Glomerular endothelial cell (primary cell): ENCODE measurements at places on chromosomes 1 and 21. TPM values are rescaled to one million over a fixed set of nuclear protein-coding genes. Genes with fewer than 3 reads are reported as not detected.

DNA sequence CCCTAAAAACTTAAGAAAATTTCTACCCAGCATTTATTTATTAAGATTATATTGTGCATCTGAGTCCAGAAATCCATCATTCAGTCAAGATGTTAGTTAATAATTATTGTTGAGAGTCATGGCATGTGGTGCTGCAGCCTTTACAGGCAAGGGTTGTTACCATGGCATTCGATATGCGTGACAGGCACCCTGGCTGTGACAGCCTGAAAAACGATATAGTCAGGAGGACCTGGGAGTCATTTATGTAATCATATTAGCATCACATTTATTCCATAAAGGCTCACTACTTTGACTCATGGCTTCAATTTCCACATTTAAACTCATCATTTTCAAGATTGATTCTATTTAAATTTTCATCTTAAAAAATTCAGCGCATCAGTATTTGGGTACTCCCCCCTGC lies 68.0 kb downstream of the CACHD1 start:
- no peak for DNase-seq

The KLHDC7A gene
- 0.15 TPM in 1 of 2 replicates, not detected in the other for total RNA-seq

DNA sequence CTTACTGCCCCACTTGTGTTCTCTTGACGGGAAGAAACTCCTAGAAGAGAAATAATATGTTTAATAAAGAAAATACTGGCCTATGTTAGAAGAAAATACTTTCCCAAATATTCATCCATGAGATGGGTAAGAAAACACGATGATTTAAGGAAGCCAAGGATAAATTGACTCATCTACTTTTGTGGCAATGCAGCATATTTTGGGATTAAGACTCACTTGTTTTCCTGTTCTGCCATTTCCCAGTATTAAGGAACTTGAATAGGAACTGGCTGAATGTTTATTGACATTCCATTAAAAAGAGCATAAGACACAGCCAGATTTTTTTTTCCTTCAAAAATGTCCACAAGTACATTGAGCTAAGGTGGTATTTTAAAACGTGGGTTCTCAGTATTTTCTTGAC lies 10.9 kb upstream of the ADAMTS5 start:
- no peak for DNase-seq

DNA sequence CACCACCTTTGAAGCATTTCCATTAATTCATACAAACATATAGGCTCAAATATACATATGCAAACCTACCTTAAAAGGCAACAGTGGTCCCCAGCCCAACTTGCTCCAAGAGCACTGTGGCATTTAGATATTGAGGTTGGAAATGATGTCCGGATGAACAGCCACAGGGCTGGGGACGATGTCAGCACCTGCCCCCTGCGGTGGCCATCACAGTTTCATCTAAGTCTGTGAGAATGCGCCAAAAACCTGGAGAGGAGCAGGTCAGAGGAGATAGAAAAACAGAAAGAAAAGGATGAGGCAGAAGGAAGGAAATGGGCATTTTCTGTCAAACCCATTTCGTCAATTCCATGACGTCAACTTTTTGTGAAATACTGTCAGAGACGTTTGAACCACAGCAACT lies 67.4 kb downstream of the TIAM1 start:
- no peak for DNase-seq

DNA sequence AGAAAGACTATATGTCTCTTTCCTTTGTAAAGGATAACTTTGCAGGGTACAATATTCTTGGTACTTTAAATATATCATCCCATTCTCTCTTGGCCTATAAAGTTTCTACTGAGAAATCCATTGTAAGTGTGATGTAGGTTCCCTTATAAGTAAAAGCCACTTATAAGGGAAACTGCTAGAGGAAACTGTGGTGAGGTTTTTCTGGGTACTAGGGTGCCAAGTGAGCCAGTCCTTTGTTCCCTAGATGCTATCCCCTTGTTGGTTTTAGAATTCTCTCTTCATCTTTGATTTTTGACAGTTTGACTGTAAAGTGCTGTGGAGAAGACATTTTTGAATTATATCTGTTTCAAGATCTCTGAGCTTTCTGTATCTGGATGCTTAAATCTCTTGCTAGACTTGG lies 108.9 kb upstream of the NEK7 start:
- DNase-seq = no peak

- no peak for DNase-seq
Observed at GRCh38 chr1:50860702-50861101, 99.4 kb downstream of the FAF1 start.

- DNase-seq = no peak
Observed at GRCh38 chr1:67332653-67333529, 25.2 kb downstream of the IL12RB2 start.

DNA sequence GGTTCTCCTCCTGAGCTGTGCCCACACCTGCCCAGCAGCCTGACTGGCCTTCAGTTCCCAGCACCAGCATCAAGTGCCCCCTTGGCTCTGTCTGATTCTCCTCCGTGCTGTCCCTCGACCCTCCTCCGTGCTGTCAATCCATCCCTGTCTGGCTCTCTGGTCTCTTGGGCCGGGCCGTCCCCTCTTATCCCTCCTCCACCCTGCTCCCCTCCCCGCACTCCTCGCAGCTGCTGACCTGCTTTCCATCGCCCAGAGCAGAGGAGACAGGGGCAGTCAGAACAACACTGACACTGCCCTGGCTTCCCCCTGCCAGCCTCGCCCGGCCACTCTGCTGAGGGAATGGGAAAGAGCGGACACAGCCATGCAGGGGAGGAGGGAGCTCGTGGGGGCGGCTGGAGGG lies 267.4 kb downstream of the CAMTA1 start:
- DNase-seq = no peak

GRCh38 chr1:29762635-29763034 lies 526.3 kb downstream of the PTPRU start:
- DNase-seq = no peak

DNA sequence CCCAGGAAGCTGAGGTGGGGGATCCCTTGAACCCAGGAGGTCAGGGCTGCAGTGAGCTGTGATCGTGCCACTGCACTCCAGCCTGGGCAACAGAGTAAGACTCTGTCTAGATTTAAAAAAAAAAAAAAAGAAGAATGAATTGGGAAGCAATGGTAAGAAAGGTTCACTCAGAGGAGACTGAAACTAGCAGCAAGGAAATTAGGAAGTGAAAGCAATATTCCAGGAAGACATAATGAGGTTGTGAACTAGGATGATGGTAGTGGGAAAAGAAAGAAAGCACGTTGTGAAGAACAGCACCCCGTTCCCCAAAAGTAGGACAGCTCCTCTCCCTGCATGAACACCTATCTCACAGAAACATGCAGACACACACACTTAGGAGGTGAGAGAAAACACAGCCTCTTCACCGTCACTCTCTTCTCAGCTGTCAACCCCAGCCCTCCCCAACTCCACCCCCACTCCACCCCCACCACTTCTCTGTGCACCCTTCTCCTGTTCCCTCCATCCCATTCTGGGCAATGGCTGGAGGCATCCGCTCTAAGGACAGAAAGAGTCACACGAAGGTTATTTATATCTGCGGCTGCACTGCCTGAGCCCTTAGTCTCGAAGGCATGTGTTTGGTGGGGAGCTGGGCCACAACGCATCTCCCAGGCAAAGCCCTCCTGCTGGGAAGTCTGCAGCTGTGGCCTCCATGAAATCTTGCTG lies 101.8 kb upstream of the LPGAT1 start:
- no peak for DNase-seq

The ICOSLG gene
- total RNA-seq = 4.1 and 26.4 TPM in 2 replicates

DNA sequence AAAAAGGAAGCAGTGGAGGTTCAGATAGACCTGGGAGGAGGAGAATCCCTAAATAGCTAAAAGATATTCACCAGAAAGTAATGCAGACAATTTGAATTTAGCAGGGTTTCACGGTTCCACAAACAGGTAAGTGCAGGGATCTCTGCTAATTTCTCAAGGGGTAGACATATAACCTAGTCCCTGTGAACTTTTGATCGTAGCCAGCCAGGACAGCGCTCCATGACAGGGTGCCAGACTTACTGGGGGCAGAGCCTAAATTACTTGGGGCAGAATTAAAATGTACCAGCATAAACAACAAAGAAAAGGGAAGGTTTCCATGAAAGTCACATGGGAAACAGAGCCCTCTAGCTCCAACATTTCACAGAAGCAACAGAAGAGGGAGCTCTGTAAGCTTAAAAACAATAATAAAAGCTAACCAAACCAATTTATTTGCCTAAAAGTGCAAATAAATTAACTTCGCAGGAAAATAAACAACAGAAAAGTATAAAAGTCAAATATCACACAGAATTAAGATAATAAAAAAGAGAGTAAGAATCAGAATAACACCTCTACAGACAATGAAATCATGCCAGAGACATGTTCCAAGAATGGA lies 198.3 kb downstream of the DUSP10 start:
- no peak for DNase-seq

The UBXN10 gene
- 0.06 and 0.24 TPM in 2 replicates for total RNA-seq

The FAM3B gene
- not detected in 2 replicates for total RNA-seq

- DNase-seq = no peak
Observed at GRCh38 chr21:27571706-27572105, 604.8 kb upstream of the ADAMTS5 start.

GRCh38 chr1:33802268-33802667 lies 61.6 kb upstream of the HMGB4 start:
- no peak for DNase-seq

DNA sequence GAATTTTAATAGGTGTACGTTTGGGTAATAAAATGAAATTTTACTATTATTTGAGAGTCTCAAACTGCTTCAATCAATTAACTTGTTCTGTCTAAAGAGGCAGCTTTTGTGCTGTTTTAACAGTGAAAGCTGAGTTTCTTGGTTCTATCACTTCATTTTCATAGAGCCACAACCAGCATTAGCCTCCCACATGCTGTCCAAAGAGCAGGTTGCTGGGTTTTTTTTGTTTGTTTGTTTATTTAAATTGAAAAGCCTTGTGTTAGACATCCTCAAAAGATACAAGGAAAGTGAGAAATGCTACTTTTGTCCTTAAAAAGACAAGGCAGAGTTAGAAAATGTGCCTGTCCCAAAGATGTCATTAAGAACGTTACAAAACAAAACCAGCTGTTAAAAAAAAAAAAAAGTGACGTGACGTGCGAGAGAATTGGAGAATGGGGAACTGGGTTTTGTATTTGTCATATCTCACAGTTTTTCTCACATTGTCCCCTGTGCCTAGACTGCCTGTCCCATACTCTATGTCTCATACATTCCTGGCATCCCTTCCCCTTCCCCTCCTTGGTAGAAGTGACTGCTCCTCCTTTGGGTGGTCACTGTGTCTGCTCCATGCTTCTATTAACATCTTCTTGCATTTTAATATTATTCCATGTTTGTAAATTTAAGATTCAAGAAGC lies 63.1 kb upstream of the CD34 start:
- no peak for DNase-seq

The CDC42 gene
- total RNA-seq = 349 and 429 TPM in 2 replicates

DNA sequence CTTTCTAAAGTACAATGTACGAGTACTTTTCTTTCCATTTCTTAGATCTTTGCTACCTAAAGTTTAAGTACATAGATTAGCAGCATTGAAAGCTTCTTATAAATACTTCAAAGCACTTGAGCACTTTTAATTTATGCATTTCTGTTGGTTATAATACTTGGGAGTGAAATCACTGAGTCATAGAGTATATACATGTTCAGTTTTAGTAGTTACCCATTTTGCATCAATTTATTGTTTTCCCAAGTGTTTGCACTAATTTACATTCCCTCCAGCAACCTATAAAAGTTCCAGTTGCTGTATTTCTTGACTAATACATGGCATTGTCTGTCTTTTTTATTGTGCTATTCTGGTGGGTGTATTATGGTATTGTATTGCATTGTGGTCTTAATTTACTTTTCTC lies 20.3 kb downstream of the PRKAA2 start:
- DNase-seq = no peak

DNA sequence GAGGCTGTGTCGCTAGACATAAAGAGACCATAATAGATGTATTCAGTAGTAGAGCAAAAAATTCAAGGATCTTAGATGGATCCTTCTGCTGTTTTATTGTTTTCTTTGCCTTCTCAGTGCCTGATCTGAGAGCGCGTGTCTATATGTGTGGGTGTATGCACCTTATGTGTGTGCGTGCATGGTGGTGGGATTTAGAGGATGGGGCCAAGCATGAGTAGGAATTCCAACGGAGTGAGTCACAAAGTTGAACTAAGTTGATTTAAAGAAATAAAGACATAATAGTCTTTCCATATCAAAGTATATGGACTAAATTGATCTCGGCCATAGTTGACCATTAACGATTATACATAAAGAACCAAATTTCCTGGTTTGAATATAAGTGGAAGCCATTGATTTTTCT lies 178.7 kb downstream of the CYYR1 start:
- no peak for DNase-seq

DNA sequence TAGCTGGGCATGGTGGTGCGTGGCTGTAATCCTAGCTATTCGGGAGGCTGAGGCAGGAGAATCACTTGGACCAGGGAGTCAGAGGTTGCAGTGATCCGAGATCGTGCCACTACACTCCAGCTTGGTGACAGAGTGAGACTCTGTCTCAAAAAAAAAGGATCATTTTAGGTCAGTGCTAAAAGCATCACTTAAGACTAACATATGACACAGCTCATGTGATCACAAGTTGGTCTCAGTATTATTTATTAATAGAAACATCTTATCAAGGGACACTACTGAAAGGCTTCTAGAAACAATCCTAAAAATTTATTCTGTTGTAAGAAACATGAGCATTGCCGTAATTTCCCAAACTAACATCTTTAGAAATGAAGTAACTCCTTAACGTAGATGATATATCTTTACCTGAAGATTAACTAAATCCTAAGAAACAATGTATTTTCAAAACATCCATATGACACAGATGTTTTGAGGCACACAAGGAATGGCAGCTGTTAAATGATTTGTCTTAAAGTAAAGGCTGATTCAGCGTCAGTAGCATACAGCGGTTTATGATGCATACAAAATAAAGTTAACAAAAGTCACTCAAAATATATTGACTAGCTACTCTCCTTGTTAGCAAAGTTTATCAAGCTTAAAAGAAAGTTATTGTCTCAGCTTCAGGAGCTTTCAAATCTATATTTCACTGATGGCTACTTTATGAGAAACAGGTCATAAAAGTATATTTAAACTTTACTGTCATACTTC lies 2.6 kb downstream of the NIBAN1 start:
- DNase-seq = no peak

The KCNH1 gene
- 0.06 and 2.9 TPM in 2 replicates for total RNA-seq

The CADM3 gene
- total RNA-seq = 0.76 TPM in 1 of 2 replicates, not detected in the other

The PWP2 gene
- 6.1 and 7.2 TPM in 2 replicates for total RNA-seq

The ATP1A4 gene
- total RNA-seq = not detected in 2 replicates

DNA sequence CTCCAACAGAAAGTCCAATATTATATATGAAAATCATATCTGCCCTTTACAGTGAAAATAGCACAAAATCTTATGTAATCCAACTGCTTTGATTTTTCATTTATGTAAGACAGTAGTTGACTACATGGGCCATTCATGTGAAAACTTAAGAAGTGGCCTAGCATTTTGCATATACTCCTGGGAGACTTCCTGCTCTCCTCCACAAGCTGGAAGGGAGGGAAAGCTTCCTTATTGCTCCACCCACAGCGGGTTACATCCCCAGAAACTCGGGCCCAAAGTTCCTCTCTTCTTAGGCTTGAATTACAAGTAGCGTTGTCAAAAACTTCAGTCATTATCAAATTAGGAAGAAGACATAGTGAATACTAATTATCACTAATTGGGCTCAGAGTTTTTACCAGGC lies 29.2 kb downstream of the FYB2 start:
- no peak for DNase-seq

The ADORA1 gene
- total RNA-seq = 8.6 TPM in 1 of 2 replicates, not detected in the other
